ENCODE measurements at places on chromosomes 13 and 19.
A peak's percentile ranks its signal among the peaks of the same experiment; 100 is the strongest.

DNA sequence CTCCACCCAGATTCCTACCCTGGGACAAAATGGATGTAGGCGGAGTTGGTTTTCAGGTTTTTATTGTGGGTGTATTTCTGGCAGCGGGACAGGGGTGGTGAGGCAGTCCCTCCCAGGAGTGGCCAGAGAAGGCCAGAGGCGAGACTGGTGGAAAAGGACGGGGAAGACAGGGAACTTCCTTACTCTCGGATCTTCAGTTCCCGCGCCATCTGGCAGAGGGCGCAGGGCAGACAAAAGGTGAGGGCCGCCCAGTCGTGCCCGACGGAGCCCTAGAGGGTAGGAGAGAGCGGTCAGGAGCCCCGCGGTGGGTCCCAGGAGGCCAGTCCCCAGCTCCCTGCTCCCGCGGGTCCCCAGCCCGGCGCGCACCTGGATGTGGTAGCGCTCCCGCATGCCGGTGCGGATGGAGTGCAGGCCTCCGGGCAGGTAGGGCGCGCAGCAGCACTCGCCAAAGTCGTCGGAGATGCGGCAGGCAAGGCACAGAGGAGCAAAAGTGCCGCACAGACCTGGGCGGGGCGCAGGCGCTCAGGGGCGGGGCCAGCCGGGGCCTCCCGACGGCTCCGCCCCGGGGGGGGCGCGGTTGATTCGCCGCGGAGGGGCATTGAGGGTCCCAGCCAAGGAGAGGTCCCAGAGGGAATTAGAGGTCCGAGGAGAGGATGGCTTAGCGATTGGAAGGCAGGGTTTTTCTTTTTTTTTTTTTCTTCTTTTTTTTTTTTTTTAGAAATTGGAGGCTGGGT lies 3.0 kb downstream of the CNFN start:
- DNase-seq: peak; percentile 49

GRCh38 chr19:47022140-47022536 lies 2.5 kb downstream of the NPAS1 start:
- no peak for DNase-seq

DNA sequence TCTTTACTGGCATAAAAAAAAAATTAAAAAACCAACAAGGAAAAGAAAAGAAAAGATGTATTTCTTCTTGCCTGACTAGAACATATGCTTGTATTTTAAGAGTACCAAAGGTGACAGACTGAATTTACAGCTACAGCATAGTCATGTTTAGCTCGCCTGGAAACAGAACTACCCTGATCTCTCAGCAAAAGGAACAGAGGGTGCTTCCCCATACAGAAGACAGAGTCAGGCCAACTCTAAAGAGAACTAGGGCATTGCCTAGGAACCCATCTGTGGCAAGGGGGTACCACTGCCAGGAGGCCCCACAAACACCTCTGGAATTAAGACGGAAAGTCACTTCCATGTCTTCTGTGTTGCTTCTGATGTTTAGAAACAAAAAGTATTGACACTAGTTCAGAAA lies 252.1 kb upstream of the STARD13 start:
- no peak for DNase-seq

- no peak for DNase-seq
Measured at GRCh38 chr13:102799426-102800144, 666 bp downstream of the BIVM start.

DNA sequence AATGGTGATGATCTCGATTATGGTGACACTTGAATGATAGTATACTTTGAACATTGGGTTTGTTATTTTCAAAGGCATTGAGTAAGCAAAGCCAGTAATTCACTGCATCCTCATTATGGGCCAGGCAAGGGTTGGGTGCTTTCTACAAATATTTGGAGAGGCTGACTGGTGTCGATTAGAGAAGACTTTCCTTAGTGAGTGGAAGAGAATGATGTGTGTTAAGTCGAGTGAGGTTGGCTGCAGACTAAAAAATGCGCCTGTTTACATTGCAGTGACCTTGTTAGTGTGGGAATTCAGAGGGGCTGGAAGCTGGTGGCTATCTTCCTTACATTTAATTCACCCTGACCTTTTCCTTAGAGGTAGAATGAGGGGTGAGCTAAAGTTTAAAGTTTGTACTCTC lies 22.4 kb upstream of the RNF113B start:
- no peak for DNase-seq

- no peak for DNase-seq
Measured at GRCh38 chr19:5106191-5106726, 137.3 kb downstream of the KDM4B start.

- DNase-seq: no peak
Measured at GRCh38 chr19:2282062-2282861, at the start of gene PEAK3. Gene PEAK3, minus strand, starts transcription at chr19:2282175. Its CDS starts 1,244 bp downstream, at chr19:2280931.

GRCh38 chr13:25042151-25042865 lies 53.6 kb upstream of the PABPC3 start:
- no peak for DNase-seq

DNA sequence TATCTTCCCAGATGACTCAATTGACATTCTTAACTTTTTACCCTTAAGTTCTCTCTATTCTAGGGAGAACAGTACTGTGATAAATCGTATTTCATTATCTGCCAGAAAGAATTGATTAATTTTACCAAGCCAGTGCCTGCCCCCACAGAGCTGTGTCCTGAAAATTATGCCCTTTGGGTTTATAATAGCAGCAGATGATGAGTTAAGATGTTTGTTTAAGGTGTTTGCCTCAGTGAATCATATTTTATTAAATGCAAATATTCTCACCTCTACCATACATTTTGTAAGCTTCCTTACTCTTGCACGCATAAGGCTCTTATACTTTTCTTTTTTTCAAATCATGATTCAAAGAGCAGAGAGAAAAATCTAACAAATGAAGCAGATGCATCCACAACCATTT lies 318.6 kb downstream of the DCT start:
- no peak for DNase-seq

- DNase-seq: peak; percentile 19
Measured at GRCh38 chr19:15466851-15467733, 2.7 kb upstream of the RASAL3 start.

- no peak for DNase-seq
Measured at GRCh38 chr19:30046522-30046921, 104.5 kb downstream of the URI1 start.

DNA sequence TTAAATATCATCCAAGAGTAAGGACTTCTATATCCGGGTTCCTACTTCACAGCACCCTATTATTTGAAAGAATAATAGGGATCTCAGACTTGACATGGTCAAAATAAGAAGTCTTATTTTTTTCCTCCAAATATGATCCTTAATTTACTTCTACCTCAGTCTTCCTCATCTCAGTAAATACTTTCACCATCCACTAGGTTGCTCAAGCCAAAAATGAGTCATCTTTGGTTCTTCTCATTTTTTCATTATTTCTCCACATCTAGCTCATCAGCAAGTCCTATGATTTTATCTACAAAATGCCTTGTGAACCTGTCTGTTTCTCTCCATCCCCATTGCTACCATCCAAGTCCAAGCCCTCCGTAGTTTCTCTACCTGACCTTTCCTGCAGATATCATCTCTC lies 121.9 kb upstream of the GJB6 start:
- no peak for DNase-seq

DNA sequence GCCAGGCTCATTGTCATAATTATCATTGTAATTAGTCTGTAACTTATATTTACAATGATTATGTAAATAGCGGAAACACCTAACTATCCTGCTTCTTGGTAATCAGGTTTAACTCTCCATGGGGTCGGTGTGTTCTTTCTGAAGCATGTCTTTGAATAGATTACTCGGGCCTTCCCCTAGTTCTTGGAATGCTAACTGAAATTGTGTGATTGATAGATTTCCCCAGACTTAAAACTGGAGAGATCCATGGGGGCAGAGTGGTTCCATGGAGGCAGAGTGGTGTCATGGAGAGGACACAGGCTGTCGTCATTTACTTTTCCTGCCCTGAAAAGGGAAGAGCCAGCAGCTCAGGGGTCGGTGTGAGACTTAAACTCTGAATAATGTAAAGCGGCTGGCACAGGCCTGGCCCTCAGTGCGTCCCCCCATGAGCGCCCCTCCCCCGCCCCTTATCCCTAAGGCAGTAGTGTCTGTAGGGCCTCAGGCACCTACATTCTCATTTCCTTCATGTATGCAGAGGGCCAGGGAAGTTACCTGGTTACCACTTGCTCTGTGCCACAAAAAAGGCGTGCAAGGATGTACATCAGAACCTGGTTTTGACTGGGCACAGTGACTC lies 225.1 kb downstream of the TM9SF2 start:
- DNase-seq: no peak

- DNase-seq: no peak
Measured at GRCh38 chr19:708154-709143, at the start of gene PALM. Gene PALM, plus strand, starts transcription at chr19:708935. Its CDS starts 212 bp downstream, at chr19:709147.

- DNase-seq: no peak
Measured at GRCh38 chr19:32558607-32559228, 22.3 kb upstream of the PDCD5 start.

GRCh38 chr19:58118979-58119733 lies 21.1 kb upstream of the ZSCAN18 start:
- no peak for DNase-seq

GRCh38 chr13:103539265-103539664 lies 473.0 kb upstream of the SLC10A2 start:
- no peak for DNase-seq

DNA sequence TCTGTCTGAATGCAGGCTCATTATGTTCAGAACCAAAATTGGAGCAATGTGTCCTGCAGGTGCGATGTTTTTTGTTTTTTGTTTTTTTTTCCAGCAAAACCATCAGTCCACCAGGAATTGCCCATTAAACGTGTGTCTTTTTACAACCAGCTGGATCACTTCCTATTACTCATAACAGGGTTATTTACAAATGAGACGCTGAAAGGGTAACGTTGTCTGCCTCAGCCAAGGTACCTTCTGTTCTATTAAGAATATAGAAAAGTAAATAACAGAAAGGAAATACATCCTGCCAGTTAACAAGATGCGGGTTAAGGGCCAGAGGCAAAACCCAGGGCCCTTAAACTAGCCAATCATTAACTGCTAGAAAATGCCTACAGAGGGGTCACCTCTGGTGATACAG lies 590.4 kb downstream of the TBC1D4 start:
- DNase-seq: no peak

- no peak for DNase-seq
Measured at GRCh38 chr13:49629196-49629938, 1.1 kb downstream of the ARL11 start.

DNA sequence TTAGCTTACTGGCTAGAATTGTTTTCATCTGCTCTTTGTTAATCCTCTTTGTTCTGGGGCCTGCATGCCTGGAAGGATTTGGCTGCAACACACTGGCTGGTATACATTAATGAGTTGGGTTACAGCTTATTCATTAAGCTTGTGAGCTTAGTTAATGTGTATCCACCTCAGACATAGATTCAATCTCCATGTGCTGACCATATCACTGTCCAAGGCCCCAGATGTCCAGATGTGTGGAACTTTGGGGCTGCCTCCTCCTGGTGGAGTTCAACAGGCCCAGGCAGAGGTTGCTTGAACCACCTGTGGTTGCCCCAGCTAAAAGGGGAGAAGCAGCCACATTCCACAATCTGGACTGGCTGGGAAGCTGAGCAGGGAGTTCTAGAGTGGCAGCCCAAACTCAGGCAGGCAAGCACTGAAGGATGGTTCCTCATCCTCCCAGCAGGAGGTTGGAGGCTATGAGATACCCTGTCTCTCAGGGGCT lies 5.4 kb downstream of the DIAPH3 start:
- DNase-seq: no peak

- DNase-seq: no peak
Measured at GRCh38 chr19:18269070-18269723, 5.1 kb downstream of the IQCN start.

DNA sequence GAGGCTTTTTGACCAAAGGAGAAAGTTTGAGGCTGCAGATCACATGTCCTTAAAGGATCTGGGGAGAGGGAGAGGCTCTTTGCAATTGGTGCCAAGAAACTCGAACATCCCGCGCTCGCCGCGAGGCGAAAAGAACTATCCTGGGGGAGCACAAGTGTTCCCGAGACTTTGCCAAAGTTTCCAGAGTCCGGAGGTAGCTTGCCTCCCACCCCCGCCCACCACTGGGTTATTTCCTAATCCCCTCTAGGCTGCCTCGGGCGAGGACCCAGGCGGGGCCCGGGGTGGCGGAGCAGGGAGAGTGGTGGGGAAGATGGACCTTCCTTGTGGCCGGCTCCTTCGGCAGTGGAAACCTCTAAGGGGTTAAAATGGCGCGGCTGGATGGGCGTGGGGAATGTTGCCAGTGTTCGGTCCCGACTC lies 114.5 kb downstream of the KCNRG start:
- no peak for DNase-seq

GRCh38 chr13:98233127-98233526 lies 56.1 kb upstream of the RNF113B start:
- DNase-seq: no peak

DNA sequence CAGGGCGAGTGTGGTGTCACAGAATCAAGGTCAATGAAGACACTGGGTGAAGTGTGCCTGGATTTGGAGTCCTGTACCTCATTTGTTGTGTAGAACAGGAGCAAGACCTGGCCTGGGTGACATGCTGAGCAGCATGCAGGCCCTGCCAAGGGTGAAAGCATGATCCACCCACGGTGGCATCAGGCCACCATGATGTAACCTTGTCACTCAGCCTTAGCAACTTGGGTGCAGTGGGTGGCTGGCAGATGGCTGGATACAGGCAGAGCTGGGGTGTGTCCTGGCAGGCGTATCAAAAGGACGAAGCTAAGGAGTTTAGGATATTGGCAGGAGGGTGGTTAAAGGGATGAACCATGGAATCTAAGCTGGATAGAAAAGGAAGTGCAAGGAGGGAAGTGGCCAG lies 10.3 kb downstream of the THSD1 start:
- DNase-seq: no peak

DNA sequence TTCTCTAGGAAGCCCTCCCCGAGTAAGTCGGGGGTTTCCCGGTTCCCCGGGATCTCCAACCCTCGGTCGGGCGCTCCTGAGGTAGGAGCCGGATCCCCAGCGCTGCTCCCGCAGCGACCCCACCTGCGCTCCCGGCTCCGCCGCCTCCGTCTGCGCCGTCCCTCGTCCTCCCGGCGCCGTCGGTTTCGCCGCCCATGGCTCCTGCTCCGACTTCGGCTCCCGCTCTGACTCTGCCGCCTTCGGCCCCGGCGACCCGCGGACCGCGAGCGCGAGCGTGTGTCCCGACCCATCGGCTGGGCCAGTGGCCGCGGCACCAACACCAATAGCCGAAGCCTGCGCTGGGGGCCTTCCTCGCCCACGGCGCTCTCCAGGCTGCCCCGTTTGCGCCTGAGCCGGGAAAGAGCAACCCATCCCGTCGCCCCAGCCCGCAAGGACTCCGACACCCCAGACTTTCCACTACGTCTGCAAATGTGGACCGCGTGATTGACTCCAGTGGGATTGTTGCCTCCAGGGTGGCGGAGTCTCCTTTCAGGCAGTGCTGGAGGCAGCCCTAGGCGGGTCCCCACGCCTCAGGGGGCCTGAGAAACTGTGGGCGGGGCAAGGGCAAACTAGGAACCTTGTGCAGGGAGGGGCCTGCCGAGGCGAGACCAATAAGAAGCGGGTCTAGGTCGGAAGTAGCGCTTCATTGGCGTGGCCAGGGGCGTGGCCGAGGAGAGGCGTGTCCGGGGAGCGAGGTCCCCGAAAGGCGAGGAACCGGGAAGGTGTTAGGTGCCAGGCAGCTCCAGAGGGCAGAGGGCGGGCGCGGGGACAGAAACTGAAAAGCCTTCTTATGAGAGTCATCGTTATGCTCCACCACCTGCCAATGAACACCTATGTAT lies at the start of gene CACTIN:
Gene CACTIN, minus strand, starts transcription at position 318 of the 878 bp plus-strand sequence. Its CDS starts 28 bp downstream, at position 290.
- peak; percentile 96 for DNase-seq

- no peak for DNase-seq
Measured at GRCh38 chr13:39148513-39148961, 110.3 kb downstream of the NHLRC3 start.

Data from activated T-helper 1 cell treated with anti-CD3 and anti-CD28 coated beads, Interleukin-2, amount 50 U/mL, for 16 hours (primary cell).